B cell (primary cell): ENCODE measurements at places on chromosomes 2 and 18. TPM values are rescaled to one million over a fixed set of nuclear protein-coding genes. Genes with fewer than 3 reads are reported as not detected.

The CSRNP3 gene
- total RNA-seq = not detected in 2 replicates

The VIL1 gene
- not detected in 2 replicates for total RNA-seq

The IGFBP2 gene
- not detected in 2 replicates for total RNA-seq

The FNDC4 gene
- total RNA-seq = not detected in 2 replicates

The MAP2 gene
- 3.0 and 3.1 TPM in 2 replicates for total RNA-seq

The KCNG2 gene
- total RNA-seq = not detected in 2 replicates

The ADAM23 gene
- total RNA-seq = 1.3 and 1.7 TPM in 2 replicates

The RGPD8 gene
- total RNA-seq = 28.1 and 31.2 TPM in 2 replicates

The ITGB1BP1 gene
- 42.8 and 47.1 TPM in 2 replicates for total RNA-seq

The SERPINB4 gene
- total RNA-seq = not detected in 2 replicates

The SESTD1 gene
- total RNA-seq = 66.1 and 71.9 TPM in 2 replicates

The CNRIP1 gene
- not detected in 2 replicates for total RNA-seq
